ENCODE measurements at places on chromosomes 6 and 20.

DNA sequence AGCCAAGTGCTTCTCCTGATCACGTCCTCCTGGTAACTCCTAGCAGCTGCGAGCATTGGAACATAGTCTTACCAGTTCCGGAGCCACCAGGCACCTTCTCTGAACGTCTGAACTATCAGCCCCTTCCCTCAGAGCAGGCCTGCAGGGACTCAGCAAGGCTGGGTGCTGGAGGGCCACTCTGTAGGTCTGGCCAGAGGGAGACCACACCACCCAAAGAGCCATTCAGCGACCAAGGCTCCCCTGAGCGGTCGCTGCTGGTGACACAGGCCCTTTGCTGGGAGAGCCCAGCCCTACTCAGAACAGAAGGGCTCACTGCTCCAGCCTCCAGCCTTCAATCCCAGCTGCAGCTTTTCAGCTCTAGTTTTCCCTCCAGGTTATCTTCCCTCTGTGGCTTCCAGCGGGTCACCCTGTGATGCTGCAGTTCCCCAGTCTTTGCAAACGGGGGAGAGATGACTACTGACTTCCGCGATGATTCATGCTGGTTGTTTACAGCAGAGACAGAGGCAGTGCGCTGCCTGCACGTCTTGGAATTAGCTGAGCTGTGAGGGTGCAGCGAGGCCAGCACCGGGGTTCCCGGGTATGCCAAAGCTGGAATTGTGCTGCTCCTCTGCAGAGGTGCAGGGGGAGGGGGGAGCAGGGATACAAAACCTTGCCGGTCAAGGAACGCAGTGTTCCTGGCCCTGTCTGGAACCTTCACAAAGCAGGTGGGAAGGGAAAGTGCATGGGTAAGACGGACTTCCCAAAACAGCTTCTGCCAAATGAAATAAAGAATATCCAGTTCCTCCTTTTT, 161.4 kb downstream of the LY86 start:
- no peak for DNase-seq

GRCh38 chr6:132261354-132261753, 139.9 kb downstream of the MOXD1 start:
- no peak for DNase-seq

DNA sequence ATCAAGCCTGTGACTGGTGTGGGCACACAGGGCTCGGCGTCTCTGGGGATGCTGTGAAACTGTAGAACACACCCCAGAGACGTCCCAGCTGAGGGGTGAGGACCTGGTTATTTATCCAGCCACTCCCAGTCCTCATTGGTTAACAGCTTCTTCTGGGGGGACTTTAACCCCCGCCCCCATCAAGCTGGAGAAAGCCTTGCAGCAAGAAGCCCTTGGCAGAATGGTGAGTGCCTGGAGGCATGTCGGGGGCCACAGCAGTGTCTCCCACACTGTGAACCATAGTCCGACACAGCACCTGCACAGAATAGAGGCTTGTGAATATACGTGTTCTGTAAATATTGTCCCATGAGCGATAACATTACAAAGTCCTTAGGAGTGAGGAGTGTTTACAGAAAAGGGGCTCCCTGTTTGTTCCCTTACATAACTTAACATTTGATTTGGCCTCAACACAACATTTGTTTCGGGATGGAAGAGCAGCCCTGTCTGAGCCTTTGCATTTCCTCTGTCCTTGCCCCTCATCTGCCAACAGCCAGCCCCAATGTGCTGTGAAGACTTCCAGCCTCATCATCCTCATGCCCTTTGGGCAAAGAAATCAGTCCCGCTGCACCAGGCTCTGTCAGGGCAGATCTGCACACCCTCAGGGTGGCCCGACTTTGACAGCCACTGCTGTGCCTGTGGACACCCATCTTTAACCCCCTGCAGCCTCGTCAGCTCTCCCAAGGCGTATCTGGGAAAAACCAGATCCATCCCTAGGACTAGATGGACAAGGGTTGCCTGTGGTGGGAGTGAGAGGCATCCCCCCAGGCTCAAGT, 2.2 kb upstream of the RRBP1 start:
- DNase-seq = no peak

GRCh38 chr20:60058879-60059278, 100.7 kb downstream of the CDH26 start:
- no peak for DNase-seq

DNA sequence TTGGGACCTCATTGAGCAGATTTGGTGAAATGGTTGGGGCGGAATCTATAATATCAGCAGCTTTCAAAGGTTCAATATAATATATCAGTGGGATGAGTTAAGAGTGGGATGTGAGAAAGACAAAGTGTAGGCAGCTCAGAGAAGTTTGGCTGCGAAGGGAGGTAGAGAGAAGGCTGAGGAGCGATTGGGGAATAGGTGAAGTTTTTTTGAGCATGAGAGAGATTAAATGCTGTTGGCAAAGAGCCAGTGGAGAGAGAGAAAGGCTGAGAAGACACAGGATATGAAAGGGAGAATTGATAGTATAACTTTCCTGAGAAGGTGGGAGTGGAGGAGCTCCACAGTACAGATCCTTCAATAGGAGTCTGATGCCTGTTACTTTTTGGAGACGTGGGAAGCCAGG, 12.1 kb upstream of the SERINC3 start:
- no peak for DNase-seq

GRCh38 chr6:2224847-2225382, 20.5 kb downstream of the GMDS start:
- no peak for DNase-seq

- no peak for DNase-seq
Measured at GRCh38 chr6:94027374-94027773, 608.0 kb upstream of the EPHA7 start.

- no peak for DNase-seq
Measured at GRCh38 chr6:167798453-167798852, 28.3 kb upstream of the AFDN start.

DNA sequence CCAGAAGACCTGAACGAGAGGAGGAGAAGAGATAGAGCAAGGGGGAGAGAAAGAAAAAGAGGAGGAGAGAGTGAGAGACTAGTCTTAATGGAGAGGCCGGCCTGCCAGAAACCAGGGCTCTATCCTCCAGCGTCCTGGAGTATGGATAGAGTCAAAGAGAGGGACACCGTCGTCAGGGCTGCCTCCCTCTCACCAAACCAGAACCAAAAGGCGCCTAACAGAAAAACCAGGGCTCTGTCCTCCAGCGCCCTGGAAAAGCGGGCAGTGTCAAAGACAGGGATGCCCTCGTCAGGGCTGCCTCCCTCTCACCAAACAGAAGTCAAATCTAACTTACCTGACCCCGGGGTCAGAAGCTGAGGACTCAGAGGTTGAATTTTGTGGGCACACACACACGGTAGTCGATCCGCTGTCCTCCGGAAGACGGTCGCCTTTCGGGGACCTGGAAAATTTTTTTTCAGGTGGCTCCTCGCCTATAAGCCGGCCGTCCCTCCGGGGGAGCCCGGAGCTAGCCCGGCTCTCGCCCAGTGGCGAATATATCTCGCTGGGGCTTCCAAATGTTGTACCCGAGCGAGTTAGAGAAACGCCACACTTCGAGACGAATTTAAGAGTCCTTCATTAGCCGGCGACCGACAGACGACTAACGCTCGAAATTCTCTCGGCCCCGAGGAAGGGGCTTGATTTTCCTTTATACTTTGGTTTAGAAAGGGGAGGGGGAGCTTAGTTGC, 148.2 kb downstream of the TRIM27 start:
- no peak for DNase-seq

- no peak for DNase-seq
Measured at GRCh38 chr20:51391926-51392325, 150.6 kb downstream of the NFATC2 start.

DNA sequence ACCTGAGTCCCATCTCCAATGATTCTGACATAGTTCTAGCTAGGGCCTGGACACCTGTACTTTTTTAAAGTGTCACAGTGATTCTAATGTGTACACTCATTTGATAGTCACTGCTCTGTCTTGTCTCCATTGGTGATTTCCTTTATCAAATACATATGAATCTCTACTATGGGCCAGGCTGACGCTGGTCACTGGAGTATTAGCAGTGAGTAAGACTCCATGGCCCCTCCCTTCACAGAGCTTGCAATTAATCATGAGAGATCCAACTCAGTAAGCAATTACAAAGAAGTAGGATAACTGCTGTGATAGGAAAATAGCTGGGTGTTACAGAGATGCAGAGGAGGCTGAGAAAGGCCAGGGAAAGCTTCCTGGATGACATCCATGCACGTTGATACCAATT, 19.3 kb upstream of the SASH1 start:
- no peak for DNase-seq

DNA sequence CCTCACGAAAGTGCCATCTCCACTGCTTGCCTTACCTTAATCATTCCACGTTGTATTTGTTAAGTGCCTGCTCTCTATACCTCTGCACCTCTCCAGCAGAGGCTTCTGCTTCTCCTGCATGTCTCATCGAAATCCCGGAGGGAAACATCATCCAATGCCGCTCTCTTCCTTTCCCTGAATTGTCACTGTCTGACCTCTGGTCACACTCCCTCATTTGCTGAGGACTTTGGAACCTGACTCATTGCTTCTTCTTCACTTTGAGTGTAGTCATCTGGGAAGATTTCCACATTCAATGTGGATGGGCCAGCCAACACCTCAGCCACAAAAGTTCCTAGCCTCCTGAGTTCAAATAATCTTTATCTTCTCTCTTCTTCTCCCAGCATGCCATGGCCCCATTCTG, 78.9 kb upstream of the BEND6 start:
- DNase-seq = no peak

DNA sequence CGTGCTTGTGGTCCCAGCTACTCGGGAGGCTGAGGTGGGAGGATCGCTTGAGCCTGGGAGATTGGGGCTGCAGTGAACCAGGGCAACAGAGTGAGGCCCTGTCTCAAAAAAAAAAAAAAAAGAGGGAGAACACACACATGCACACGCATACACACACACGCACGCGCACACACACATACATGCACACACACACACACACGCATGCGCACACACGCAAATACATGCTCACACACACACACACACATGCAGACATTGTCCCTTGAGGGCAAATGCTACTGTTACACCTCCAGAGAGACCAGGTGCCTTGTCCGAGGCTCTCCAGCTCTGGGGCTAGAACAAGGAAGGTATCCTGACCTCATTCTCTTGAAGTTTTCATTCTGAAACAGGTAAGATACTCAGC, 64.5 kb downstream of the RAB44 start:
- no peak for DNase-seq

GRCh38 chr6:137823826-137824555, 43.1 kb upstream of the TNFAIP3 start:
- no peak for DNase-seq

- no peak for DNase-seq
Measured at GRCh38 chr6:15038013-15038791, 207.7 kb upstream of the JARID2 start.

DNA sequence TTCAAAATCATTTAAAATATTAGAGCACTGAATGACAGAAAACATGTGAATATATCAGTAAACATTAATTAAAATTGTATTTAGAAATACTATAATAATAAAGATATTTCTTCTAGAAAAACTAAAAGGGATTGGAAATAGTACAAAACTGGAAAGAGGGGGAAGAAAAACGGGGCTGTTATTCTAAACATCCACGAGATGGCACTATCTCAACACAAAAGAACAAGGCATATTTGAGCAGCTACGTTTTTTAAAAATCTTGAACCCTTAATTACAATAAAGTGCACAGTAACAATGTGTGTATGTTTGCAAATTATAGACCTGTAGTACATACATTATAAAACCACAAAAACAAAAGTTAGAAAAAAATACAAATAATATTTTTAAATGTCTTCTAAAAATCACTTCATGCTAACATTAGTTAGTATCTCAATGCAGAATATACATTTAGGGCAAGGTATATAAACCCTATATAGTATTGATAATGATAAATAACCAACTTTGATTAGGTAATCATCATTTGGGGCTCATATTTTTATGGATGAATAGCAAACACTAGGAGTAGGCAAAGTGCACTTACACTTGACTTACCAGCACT, 42.5 kb upstream of the PNISR start:
- peak; percentile 51 for DNase-seq

DNA sequence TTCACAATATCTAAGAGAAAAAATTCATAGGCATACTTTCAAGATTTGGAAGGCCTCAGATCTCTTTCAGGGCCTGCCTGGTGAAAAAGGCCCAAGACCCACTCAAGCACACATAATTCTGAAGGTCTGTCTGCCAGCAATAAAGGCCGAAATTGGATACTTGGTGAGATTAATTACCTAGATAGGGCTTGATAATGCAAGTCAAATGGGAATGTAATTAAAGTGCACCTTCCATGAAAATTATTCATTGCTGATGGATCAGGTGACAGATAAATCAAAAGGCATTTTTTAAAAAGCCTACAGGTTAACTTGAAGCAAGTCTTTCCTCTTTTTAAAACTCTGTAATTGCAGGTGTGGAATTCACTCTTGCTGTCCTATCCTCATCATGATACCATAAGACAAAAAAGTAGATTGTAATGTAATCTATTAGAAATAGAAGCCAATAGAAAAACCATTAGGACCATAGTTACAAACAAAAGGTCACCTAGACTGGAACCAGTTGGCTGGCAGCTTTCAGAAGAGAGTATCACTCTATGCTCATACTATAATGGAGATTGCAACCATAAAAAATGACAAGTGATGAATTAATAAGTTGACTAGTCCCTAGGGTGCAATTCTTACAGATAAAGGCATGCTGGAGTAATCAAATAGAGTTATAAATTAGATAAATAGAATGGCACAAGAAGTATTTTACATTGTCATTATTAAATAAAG, 77.3 kb downstream of the EPHA7 start:
- no peak for DNase-seq

DNA sequence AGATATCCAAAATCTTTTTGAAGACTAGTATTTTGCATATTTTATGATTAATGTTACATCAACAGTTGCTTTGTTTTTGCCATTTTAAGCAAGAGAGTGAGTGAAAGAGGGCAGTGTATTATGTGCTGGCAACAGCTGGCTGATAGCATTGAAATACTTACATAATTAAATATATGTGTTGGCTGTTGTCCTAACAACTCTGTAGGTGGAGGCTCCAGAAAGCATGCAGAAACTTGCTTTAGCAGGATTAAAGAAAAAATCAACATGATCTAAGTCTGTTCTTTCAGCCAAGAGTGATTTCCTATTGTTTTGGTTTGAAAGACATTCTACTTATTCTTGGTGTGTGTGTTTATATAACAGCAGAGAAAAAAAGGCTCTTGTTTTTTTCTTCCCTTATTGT, 127.5 kb downstream of the CDKAL1 start:
- DNase-seq = peak; percentile 76

- no peak for DNase-seq
Measured at GRCh38 chr20:24097506-24098245, 109.1 kb upstream of the GGTLC1 start.

GRCh38 chr6:101666256-101666655, 272.7 kb downstream of the GRIK2 start:
- no peak for DNase-seq

- peak; percentile 39 for DNase-seq
Measured at GRCh38 chr6:20702366-20702765, 168.1 kb downstream of the CDKAL1 start.

GRCh38 chr6:36114798-36115408, 15.4 kb upstream of the MAPK13 start:
- no peak for DNase-seq

- no peak for DNase-seq
Measured at GRCh38 chr6:127586372-127586771, 9.4 kb downstream of the C6orf58 start.

- no peak for DNase-seq
Measured at GRCh38 chr20:47863315-47863965, 78.2 kb upstream of the SULF2 start.

- DNase-seq = no peak
Measured at GRCh38 chr6:86205980-86206379, 563.3 kb upstream of the SYNCRIP start.

GRCh38 chr6:96032661-96033060, 16.9 kb downstream of the FUT9 start:
- no peak for DNase-seq

GRCh38 chr6:168130168-168130696, 51.2 kb upstream of the FRMD1 start:
- no peak for DNase-seq

GRCh38 chr20:35317416-35318210, 25.4 kb upstream of the FAM83C start:
- no peak for DNase-seq

All from NCI-H1694 treated with DMSO at 0.1 percent for 48 hours (cell line).